ENCODE measurements at places on chromosomes 5 and 9. TPM values are rescaled to one million over a fixed set of nuclear protein-coding genes. Genes with fewer than 3 reads are reported as not detected.

- peak; percentile 40 for DNase-seq
Measured at GRCh38 chr5:176534640-176535039, 2.6 kb downstream of the RNF44 start.

- peak; percentile 96 for DNase-seq
Measured at GRCh38 chr5:143051244-143052058, 281.3 kb downstream of the ARHGAP26 start.

DNA sequence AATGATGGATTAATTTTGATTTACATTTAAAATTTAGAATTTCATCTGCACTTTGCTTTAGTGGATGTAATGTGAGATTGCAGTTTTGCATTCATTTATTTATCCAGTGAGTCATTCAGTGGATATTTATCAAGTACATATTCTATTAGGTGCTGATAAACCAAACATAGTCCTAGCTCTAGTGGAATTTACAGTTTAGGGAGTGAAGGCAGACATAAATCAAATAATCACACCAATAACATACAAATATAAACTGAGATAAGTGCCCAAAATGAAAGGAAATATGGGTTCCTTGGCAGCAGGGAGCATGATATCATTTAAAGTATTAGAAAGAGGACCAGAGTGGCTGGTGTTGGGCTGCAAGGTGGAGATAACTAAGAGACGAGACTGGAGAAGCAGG lies 14.7 kb upstream of the NIPBL start:
- no peak for DNase-seq

DNA sequence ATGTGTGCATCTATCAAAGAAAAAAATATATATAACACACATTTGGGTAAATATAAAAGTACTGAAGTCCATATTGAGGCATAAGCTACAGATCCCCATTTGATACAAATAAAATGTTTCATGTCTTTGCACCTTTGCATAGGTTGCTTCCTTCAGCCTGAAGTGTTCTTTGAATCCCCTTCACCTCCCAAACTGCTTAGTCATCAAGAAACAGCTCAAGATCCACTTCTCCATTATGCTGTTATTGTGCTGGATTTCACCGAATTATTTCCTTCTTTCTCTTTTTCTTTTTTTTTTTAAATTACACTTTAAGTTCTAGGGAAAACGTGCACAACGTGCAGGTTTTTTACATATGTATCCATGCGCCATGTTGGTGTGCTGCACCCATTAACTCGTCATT lies 419.1 kb downstream of the ENC1 start:
- no peak for DNase-seq

- no peak for DNase-seq
Measured at GRCh38 chr9:36679710-36680109, 107.0 kb downstream of the MELK start.

GRCh38 chr9:137294681-137295237 lies 7.3 kb downstream of the NRARP start:
- no peak for DNase-seq

- DNase-seq, result no peak
Measured at GRCh38 chr9:99253134-99253533, 31.1 kb downstream of the SEC61B start.

GRCh38 chr9:136212345-136212950 lies 7.5 kb upstream of the LHX3 start:
- no peak for DNase-seq

GRCh38 chr5:78113689-78114264 lies 180.7 kb downstream of the AP3B1 start:
- DNase-seq, result peak; percentile 69

DNA sequence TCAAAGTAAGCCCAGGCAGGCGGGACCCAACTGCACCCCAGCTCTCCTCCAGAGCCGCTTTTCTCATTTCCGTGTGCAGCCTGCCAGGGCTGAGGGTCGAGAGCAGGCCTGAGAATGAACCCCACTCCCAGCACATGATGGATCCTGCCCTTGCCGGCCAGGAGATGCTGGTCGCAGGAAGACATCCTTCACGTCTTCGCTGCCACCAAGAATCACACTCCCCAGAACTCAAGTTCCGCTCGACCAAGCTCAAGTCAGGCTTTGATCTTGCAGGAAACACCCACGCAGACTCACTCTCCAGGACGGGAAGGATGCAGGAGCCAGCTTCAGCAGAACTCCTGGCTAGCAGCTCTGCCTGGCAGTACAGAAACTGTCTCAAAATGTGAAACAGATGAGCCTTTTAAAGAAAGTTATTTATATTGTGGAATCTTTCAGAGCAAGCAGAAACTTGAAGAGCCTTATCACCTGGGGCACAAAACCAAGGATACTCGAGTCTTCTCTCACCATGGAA lies 102.4 kb downstream of the ROR2 start:
- no peak for DNase-seq

- DNase-seq, result no peak
Measured at GRCh38 chr5:135229679-135230132, 169.3 kb downstream of the MACROH2A1 start.

DNA sequence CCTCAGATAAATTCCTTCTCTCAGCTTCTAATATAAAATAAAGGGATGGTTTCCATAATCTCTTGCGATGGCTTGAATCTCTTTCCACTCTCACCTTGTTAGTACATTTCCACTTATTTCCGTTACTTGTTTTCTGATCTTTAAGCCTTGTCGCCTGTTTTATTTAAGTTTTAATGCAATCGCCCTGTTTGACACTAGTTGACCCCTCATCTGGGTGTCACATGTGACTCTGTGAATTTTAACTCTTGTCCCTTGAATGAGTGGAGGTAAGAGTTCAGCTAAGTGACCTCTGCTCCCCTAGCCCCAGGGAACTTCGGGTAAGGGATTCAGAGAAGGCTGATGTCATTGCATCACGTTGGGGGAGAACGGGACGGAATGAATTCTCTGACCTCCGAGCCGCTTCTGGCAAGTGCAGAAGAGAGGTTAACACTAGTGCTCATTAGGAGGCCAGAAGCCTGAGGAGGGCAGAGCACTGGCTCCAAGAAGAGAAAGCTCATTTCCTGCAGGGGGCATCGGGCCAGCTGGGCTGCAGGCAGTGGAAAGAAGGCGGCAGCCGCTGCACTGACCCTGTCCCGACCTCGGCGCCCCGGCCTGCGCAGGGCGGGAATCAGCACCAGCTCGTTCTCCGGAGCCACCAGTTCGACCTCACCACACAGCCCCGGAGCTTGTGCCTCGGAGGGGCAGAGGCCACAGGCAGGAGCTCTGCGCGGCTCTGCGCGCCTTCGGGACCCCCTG lies 569 bp downstream of the HINT2 start:
- peak; percentile 78 for DNase-seq

GRCh38 chr9:77952635-77953328 lies 78.8 kb downstream of the GNAQ start:
- DNase-seq, result no peak

DNA sequence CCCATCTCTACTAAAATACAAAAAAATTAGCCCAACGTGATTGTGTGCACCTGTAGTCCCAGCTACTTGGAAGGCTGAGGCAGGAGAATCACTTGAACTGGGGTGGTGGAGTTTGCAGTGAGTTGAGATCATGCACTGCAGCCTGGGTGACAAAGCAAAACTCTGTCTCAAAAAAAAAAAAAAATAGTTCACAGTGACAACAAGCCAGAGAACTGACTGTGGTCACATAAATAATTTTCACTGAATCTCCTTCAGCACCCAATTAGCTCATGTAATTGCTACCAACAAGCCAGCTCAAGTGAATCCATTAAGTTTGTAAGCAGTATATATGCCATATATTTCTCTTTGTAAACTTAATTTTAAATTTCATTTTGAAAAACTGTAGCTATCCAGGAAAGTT lies 14.5 kb upstream of the AFAP1L1 start:
- no peak for DNase-seq

- DNase-seq, result no peak
Measured at GRCh38 chr5:179115307-179115706, 55.1 kb downstream of the ZNF354C start.

- no peak for DNase-seq
Measured at GRCh38 chr9:15373881-15374280, 48.8 kb upstream of the SNAPC3 start.

DNA sequence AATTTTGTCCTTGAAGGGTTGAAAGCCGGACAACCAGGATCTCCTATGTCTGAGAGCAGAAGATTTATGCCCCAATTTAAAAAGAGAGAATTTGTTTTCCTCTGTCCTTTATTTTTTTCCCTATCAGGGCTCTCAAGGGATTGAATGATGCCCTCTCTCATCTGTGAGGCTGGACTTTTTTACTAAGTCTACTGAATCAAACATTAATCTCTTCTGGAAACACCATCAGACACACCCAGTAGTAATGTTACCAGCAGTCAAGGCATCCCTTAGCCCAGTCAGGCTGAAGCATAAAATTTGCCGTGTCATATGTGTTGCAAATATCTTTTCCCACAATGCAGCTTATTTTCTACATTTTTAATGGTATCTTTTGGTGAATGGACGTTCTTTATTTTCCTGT lies 1497.9 kb downstream of the MAT2B start:
- DNase-seq, result no peak

DNA sequence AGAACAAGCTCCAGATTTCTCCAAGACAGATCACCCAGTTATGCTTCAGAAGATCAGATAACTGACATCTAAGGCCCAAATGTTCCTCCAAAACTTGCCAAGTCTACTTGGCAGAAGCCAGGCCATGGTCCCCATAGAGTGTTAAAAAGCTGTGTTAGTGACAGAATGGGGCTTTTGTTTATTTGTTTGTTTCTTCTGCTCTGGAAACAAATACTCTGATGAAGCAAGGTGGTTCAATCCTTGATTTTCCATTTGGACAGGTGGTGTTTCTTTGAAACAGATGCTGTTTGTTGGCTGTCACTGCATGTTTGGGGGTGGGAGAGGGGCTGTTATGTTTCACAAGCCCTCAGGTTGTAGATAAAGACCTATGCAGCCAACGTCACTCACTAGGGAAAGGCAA lies 264.0 kb downstream of the FAM114A2 start:
- no peak for DNase-seq

DNA sequence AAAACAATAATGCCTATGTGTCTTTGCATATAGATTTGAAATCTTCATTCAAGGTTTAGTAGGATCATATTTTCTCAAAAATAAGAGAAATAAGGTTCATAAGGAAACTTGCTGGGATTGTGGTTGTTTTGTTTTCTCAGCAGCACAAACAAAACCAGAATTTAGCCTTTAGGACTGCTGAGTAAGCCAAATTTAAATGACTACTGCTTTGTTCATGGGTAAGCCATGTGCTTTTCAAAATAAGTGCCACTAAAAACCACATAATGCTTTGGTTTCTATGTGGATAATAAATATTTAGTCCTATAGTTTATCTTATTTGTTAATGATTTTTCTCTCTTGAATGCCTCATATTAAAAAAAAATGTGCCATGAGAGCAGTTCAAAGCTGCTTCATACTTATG lies 38.8 kb downstream of the PTCD2 start:
- DNase-seq, result no peak

DNA sequence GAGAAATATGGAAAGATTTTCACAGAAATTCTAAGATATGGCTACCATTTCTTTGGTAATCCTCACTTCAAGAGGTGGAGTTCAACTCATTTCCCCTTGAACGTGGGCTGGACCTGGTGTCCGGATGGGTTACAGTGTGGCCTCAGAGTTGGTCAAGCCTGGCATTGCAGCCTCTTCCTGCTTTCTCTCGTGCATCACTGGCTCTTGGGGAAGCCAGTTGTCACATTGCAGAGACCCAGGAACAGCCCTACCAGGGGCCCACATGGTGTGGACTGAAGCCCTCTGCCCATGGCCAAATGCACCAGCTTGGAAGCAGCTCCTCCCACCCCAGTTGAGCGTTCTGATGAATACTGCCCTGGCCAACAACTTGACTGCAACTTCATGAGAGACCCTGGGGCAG lies 47.7 kb upstream of the FCN1 start:
- no peak for DNase-seq

- DNase-seq, result no peak
Measured at GRCh38 chr9:95094002-95094401, 223.5 kb downstream of the FANCC start.

DNA sequence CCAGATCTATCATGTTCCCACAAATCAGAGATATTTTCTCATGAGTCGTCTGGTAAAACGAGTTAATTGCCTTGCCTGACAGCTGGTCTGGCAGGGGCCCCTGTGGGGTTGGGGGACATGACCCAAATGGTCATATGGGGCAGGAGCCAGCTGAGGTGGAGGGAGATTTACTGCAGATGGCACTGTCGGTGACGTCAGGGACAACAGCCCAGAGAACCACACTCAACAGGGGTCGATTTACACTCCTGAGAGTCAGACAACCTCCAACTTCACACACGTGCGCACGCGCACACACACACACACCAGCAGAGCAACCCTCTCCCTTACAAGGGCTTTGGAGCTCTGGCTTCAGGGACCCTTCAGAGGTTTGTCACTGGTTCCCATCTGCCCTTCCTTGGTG lies 23.4 kb upstream of the GABRP start:
- no peak for DNase-seq

Gene RNF14
- 41.9 TPM for total RNA-seq

Gene C9orf153
- total RNA-seq, result not detected

Gene FAM163B
- not detected for total RNA-seq

Gene DNAI1
- 3.4 TPM for total RNA-seq

Gene GFPT2
- not detected for total RNA-seq

Gene SQSTM1
- total RNA-seq, result 123 TPM

Gene SV2C
- not detected for total RNA-seq

Gene CD14
- not detected for total RNA-seq

Gene GRPEL2
- total RNA-seq, result 16.3 TPM

Gene PCDHA11
- total RNA-seq, result not detected

Gene HMMR
- total RNA-seq, result 37.6 TPM

Gene RNF183
- total RNA-seq, result not detected

Gene WNT8A
- total RNA-seq, result not detected

Gene ANKRD33B
- 0.48 TPM for total RNA-seq
